MV-4-11 (cell line): ENCODE measurements at places on chromosomes 12 and 14.

DNA sequence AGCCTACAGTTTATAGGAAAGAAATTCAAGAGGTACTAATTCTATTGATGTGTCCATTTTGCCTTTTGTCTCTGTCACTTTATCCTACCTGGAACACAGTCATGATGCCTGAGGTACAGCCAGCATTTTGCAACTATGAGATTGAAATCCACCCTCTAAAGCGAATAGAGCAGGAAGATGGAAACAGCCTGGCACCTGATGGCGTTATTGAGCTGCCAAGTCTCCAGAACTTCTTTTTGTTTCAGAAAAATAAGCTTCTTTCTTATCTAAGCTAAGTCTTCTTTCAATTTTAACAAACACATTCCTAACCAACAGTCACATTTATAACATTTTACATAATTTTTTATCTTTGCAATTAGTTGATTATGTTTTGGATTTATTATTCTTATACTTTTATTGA lies 182.1 kb downstream of the PAWR start:
- no peak for DNase-seq

DNA sequence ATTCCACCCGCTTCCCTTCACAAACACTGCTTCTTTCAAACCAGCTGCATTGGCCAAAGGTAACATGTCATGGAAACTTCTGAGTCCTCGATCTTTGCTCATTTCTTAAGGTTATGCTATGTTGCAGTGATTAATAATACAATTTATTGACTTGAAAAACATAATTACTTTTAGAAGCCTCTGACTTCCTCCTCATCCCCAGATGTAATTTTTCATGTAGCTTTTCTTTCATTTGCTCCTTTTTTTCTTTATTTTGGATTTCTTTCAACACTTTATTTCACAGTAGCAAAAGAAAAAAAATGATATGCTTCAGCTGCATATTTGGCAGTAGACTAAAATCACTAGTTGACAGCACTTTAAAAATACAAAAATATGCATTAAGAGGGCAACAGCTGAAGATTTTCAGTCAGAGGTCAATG lies 116.2 kb downstream of the LRRIQ1 start:
- DNase-seq, result no peak

GRCh38 chr12:27635349-27635972 lies 60.8 kb upstream of the REP15 start:
- peak; percentile 63 for DNase-seq

GRCh38 chr14:42141328-42141727 lies 534.7 kb downstream of the LRFN5 start:
- no peak for DNase-seq

DNA sequence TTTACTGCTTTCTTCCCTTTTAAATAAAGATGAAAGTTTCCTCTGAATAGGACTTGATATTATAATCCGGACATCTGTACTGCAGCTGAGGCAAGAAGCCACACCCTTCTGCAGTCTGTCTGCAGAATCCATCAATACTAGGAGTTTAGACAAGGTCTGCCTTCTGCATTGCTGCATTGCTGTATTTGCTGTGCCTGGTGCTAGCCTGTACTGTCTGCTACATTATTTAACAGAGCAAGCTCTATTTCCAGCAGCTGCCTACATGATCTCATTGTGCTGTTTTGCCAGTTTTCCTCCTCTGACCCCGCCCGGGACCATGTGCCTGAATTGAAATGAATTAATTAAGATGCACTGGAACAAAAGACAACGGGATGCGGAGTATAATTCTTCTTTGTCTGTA lies 1.7 kb downstream of the TUBA1A start:
- no peak for DNase-seq

DNA sequence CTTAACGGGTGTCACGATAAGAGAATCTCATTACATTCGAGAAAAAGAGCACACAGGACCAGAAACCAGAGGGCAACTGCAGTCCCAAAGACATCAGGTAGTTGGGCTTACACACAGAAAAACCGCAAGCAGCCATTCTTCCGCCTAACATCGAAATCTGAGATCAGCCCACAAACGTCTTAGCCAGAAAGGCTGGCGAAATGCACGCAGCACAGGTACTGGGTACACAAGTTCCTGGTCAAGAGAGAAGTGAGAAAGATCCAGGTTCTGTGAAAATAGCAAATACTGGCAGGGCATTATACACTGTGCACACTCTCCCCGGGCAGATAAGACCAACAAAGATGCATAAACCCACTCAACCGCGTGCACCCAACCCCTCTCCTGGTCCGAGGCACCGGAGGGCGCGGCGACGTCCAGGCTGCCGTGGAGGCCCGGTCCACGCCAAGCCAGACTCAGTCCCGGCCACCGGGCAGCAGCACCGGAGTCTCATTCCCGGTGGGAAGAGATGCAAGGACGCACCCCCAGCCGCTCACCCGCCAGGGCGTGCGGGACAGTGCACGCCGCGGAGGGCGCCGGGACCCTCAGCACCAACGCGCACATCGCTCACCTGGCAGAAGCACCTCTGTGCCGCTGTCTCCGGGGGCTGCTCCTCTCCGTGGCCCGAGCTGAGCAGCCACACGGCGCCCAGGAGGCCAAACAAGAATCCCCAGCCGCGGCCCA lies 437 bp downstream of the ERO1A start:
- DNase-seq, result peak; percentile 49

- DNase-seq, result no peak
Measured at GRCh38 chr12:64407342-64408223, 3.4 kb downstream of the XPOT start.

GRCh38 chr12:30044206-30044605 lies 260.5 kb upstream of the TMTC1 start:
- DNase-seq, result no peak

DNA sequence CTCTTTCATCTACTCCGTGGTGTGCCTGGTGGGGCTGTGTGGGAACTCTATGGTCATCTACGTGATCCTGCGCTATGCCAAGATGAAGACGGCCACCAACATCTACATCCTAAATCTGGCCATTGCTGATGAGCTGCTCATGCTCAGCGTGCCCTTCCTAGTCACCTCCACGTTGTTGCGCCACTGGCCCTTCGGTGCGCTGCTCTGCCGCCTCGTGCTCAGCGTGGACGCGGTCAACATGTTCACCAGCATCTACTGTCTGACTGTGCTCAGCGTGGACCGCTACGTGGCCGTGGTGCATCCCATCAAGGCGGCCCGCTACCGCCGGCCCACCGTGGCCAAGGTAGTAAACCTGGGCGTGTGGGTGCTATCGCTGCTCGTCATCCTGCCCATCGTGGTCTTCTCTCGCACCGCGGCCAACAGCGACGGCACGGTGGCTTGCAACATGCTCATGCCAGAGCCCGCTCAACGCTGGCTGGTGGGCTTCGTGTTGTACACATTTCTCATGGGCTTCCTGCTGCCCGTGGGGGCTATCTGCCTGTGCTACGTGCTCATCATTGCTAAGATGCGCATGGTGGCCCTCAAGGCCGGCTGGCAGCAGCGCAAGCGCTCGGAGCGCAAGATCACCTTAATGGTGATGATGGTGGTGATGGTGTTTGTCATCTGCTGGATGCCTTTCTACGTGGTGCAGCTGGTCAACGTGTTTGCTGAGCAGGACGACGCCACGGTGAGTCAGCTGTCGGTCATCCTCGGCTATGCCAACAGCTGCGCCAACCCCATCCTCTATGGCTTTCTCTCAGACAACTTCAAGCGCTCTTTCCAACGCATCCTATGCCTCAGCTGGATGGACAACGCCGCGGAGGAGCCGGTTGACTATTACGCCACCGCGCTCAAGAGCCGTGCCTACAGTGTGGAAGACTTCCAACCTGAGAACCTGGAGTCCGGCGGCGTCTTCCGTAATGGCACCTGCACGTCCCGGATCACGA lies 2.2 kb downstream of the SSTR1 start:
- DNase-seq, result no peak

GRCh38 chr12:77925536-77926108 lies 94.9 kb downstream of the NAV3 start:
- peak; percentile 58 for DNase-seq

DNA sequence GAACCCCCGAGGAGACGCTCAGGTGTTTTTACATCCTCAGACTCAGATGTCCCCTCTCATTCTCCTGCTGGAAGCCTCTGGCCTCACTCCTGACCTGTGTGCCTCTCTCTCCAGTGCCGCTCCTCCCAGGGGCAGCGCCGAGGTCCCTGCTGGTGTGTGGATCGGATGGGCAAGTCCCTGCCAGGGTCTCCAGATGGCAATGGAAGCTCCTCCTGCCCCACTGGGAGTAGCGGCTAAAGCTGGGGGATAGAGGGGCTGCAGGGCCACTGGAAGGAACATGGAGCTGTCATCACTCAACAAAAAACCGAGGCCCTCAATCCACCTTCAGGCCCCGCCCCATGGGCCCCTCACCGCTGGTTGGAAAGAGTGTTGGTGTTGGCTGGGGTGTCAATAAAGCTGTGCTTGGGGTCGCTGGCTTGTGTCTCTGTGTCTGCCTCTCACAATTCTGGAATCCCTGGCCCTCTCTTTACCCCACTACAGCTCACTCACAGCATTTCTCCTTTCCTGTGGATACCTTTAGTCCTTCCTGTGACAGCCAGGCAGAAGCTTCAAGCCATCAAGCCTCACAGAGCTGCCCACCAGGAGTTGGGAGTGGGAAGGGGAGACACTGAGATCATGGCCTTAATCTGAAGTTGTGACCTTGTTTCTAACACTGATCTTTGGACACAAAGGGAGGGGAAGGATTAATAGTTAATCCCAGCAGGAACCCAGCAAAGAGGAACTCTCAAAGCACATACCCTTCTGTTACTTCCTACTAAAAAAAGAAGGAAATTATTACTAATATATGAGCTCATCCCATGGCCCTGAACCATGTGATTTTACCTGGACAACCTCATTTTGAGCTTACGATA lies 1.1 kb upstream of the SOAT2 start:
- DNase-seq, result peak; percentile 68

DNA sequence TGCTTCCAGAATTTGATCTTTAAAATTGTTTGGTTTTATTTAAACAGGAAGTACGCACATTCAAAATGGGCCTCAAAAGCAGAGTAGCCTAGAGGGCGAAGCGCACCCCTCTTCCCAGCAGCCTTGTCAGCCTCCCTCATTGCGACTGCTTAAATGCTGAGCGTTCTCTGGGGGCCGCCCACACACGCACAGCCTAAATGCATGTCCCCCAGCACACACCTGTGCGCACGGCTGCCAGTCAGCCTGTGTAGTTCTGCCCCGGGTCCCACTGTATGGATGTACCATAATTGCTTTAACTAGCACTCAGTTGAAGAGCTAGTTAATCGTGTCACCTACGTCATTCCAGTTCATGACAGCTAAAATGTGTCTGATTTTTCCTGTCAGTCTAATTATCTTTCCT lies 79.3 kb downstream of the TESC start:
- DNase-seq, result no peak
